Activated T-cell treated with anti-CD3 and anti-CD28 coated beads for 48 hours (primary cell): ENCODE measurements at places on chromosomes 1 and 21.

- DNase-seq: no peak
Measured at GRCh38 chr1:162276493-162276892, 100.2 kb downstream of the SPATA46 start.

DNA sequence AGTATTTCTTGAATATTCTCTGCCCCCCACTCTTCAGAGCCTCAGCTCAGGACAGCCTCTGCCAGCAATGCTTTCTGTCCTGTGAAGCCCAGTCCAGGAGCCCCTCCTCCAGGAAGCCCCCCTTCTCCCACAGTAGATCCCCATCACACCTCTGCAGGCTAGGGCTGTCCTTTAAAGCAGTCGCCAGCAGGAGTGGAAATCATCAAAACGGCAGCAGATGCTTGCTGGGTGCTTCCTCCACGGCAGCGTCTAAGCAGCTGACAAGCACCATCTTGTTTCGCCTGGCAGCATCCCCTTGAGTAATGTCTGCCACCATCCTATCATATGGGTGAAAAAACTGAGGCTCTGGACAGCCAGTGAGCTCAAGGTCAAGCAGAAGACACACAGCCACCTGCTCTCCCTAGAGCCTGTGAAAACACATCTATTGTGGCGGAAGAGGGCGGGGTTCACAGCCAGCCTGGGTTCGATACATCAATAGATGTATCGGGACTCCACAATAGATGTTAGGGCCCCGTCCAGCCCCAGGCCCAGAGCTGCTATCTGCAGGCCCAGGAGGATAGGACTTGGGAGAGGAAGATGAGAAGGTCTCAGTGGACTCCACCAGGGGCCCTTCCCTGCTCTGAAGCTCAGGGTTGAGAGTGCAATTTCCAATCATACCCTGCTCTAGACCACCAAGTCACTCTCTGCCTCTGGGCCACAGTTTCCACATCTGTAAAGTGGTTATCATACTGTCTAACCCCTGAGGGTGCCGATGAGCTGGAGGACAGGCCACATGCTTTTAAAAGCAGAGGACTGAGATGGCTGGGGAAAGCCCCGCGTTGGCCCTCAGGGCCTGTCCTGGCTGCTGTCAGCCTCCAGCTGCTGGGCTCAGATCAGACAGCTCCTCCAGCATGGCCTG, 17.5 kb downstream of the RUNX3 start:
- DNase-seq: no peak

GRCh38 chr21:40671716-40672115, 175.2 kb downstream of the DSCAM start:
- no peak for DNase-seq

- DNase-seq: no peak
Measured at GRCh38 chr1:109832945-109833344, 69.2 kb upstream of the EPS8L3 start.

DNA sequence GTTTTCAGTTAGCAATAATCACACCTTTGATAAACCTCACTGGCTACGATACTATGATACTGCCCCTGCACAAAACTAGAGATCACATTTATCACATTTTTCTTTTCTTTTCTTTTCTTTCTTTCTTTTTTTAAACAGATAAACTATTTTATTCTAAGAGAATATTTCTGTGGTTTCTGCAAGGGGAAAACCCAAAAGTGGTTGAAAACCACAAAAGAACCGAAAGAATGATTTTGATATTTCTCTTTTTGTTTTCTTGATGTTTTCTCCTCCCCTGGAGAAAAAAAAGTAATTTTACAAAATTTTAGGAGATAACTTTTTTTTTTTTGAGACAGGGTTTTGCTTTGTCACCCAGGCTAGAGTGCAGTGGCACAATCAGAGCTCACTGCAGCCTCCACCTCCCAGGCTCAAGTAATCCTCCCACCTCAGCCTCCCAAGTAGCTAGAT, 18.4 kb upstream of the FRRS1 start:
- DNase-seq: no peak

DNA sequence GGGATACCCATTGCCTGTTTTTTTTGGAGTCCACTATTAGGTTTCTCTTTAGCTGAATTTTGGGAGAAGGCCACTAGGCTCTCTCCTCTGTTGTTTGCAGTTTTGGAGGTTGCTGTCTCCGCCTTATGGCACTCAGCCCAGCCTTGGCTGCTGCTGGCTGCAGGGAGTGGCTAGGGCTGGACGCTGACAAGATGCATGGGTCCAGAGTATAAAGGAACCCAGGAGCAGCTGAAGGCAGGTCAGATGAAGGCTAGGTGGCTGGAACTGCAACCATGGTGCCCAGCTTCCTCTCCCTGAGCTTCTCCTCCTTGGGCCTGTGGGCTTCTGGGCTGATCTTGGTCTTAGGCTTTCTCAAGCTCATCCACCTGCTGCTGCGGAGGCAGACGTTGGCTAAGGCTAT, at the start of gene CYP4B1:
CYP4B1 (plus strand) TSS at position 237 of the 400 bp plus-strand sequence; CDS start at position 273, 36 bp downstream.
- no peak for DNase-seq

DNA sequence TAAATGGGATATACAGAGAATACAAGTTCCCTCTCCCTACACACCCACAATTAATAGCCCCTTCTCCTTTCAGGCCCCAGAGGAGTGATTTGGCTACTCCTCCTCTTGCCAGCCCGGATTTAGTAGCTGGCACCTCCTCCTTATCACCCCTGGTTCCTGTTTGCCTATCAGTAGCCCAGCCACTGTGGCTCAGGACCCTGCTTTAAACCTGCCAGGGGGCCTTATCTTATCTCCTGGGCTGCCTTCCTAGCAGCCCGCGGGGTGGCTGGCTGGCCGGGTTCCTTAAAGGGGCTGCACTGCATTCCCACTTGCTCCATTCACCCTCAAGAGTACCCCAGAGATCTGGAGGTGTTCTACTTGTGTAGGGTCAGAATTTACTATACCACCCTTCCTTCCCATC, 70.4 kb downstream of the PLEKHA6 start:
- no peak for DNase-seq

- DNase-seq: no peak
Measured at GRCh38 chr1:185376288-185376687, 59.2 kb upstream of the IVNS1ABP start.

DNA sequence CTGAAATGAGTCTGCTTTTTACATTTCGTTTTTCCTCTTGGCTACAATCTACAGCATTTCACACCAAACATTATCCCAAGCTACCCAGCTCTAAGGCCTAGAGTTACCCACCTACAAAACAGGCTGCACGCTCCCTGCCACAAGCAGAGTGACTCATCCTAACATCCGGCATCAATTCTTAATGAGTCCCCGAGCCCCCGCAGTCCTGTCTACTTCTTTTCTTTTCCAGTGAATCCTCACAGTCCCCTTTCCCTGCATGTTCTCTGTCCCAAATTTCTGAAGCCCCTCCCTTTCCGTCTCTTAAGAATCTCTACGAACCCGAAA, 650 bp downstream of the PCNX2 start:
- DNase-seq: peak; percentile 16

GRCh38 chr1:119676571-119677206, 28.6 kb upstream of the ZNF697 start:
- no peak for DNase-seq

GRCh38 chr1:64857347-64857746, 109.0 kb downstream of the JAK1 start:
- no peak for DNase-seq

GRCh38 chr1:69836971-69837636, 269.4 kb downstream of the LRRC7 start:
- no peak for DNase-seq

DNA sequence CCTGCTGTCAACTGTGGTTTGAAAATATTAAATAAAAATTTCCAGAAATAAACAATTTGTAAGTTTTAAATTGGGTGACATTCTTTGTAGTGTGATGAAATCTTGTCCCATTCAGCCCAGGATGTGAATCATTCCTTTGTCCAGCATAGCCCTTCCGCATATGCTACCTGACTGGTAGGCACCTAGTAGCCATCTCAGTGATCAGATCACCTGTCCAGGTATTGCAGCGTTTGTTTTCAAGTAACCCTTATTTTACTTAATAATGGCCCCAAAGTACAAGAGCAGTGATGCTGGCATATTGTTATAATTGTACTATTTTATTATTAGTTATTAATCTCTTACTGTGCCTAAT, 351.6 kb upstream of the B3GALT2 start:
- DNase-seq: no peak

DNA sequence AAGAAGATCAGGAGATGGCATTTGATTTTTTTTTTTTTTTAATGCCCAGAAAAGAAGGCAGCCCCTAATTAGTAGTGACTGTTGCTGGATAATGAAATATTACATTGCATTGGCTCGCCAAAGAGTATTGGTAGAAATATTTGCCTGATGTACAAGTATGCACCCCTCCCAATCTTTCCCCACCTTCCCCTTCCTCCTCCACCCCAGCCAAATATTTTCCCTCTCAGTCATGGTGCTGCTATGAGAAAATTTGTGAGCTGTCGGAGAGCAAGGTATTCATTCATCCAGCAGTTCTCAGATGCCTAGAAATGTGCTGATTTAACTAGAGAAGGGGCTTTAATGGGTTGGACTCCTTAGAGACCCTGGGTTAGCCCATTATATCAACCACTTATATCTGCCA, 50.5 kb upstream of the IKBKE start:
- no peak for DNase-seq

- no peak for DNase-seq
Measured at GRCh38 chr21:38813547-38813946, 7.8 kb downstream of the ETS2 start.

GRCh38 chr1:170126696-170127095, 19.1 kb upstream of the NTMT2 start:
- no peak for DNase-seq

GRCh38 chr1:150876119-150876454, 312 bp downstream of the ARNT start:
- DNase-seq: no peak

DNA sequence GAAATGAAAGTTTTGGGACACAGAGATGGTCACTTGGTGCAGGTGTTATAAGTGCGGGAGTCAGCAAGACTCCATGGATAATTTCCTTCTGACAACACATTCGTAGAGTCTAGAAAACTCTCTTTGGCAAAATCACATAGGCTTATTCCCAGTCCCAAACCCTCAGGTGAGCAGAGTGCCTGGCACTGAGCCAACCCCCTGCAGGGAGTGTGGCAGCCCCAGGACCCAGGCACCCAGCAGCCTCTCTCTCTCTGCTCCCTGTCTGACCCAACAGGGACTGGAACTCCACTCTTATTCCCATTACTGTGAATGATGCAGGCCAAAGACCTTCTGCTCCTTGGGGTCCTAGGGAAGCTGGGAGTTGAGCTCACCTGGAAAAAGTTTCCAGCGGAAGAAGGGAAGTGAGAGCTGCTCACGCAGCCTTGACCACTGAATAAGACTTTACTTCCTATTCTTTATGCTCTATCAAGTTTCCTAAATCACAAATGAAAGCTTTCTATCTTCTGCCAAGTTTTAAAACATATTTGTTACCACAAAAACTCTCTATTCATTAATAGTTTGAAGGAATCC, 132.6 kb upstream of the ETV3 start:
- DNase-seq: no peak

DNA sequence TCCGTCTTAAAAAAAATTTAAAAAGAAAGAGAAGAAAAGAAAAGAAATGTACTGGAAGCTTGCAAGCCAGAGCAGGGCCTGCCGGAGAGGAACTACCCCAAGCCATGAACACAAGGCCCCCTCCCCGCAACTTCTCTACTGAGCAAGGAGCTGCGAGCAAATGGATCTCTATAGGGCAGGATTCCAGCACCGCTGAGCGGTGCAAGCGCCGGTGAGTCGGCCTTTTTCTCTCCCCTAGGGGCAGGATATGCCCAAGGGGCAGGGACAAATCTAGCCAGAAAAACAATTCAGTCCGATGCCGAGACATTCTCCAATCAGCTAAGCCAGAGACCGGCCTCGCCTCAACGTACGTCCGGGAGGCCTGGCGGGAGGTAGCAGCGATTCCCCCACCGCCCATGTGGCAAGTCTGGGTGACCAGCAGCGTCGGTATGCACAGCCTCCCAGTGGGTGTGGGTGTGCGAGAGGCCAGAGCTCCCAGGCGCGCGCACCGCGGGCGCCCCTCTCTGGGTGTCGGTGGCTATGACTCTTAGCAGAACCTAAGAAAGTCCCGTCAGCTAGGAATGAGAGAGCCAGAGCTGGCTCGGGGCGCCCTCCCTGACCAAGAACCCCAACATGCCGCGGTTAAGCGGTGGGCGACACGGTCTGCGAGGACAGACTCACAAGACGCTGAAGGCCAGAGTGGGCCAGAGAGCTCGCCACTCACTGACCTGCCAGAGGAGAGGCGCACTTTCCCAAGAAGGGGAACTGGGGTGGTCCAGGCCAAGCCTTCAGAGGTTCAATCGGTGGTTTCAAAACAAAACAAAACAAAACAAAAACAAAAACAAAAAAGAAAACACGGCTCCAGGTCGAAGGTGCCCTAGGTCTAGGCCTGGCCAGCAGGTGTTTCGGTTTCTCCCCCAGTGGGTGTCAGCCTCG, 1.9 kb downstream of the CSMD2 start:
- peak; percentile 40 for DNase-seq

DNA sequence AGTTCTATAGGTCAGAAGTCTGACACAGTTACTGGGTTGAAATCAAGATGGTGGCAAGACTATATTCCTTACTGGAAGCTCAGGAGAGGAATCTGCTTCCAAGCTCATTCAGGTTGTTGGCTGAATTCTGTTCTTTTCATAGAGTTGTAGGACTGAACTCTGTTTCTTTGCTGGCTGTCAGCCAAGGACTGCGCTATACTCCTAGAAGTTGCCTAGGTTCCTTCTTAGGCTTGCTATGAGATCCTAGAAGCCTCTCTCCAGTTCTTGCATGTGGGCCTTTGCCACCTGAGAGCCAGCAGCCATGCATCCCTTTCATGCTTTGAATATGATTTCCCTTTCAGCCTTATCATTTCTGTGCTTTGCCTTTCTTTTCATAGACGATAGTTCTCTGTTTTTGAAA, 176.4 kb downstream of the RPS6KC1 start:
- DNase-seq: no peak
